ENCODE measurements at places on chromosomes 1 and 21.

GRCh38 chr21:43703035-43703880, 15.7 kb upstream of the PDXK start:
- no peak for DNase-seq

- no peak for DNase-seq
Observed at GRCh38 chr21:36647279-36648093, 51.4 kb upstream of the SIM2 start.

GRCh38 chr1:150813028-150813707, 5.1 kb upstream of the CTSK start:
- no peak for DNase-seq

- peak; percentile 53 for DNase-seq
Observed at GRCh38 chr1:236168716-236169429, 26.5 kb downstream of the GPR137B start.

DNA sequence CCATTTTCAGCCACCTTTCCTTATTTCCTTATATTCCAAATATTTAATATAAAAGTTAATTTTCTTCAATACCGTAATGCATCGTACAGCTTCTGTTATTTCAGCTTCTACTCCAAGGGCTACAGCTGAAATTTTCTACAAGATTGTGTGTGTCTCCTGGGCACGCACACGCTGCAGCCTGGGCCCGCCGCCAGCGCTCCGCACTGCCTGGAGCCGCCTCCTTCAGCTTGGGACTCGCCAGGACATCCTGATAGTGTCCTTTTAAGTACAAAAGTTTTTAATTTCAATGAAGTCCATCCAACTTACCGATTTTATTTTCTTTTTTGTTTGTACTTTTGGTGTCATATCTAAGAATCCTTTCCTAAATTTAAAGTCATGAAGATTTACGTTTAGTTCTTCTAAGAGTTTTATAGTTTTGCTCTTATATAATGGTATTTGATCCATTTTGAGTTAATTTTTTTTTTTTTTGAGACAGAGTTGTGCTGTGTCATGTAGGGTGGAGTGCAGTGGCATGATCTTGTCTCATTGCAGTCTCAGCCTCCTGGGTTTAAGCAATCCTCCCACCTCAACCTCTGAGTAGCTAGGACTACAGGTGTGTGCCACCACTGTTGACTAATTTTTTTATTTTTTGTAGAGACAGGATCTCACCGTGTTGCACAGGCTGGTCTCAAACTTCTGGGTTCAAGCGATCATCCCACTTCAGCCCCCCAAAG, 82.8 kb downstream of the AXDND1 start:
- no peak for DNase-seq

- DNase-seq, result peak; percentile 70
Observed at GRCh38 chr1:240092301-240093119, 827 bp downstream of the FMN2 start.

- no peak for DNase-seq
Observed at GRCh38 chr1:179327679-179328078, 34.1 kb downstream of the SOAT1 start.

GRCh38 chr1:153877112-153877511, 45.7 kb downstream of the GATAD2B start:
- no peak for DNase-seq

DNA sequence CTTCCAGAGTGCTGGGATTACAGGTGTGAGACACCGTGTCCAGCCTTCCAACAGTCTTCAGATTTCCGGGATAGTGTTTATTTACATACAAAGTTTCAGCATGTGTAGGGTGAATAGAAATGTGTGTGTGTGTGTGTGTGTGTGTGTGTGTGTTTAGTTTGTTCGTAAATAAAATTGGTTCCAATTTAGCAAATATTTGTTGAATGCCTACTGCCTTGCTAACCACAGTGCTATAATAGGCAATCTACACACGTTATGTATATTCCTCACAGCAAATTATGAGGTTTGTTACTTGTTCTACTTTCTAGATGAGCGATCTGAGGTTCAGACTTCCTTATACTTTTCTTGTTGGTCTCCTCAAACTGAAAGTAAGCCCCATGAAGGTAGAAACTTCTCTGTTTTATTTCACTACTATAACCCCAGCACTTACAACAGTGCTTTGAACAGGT, 32.8 kb upstream of the EPS15 start:
- DNase-seq, result no peak

DNA sequence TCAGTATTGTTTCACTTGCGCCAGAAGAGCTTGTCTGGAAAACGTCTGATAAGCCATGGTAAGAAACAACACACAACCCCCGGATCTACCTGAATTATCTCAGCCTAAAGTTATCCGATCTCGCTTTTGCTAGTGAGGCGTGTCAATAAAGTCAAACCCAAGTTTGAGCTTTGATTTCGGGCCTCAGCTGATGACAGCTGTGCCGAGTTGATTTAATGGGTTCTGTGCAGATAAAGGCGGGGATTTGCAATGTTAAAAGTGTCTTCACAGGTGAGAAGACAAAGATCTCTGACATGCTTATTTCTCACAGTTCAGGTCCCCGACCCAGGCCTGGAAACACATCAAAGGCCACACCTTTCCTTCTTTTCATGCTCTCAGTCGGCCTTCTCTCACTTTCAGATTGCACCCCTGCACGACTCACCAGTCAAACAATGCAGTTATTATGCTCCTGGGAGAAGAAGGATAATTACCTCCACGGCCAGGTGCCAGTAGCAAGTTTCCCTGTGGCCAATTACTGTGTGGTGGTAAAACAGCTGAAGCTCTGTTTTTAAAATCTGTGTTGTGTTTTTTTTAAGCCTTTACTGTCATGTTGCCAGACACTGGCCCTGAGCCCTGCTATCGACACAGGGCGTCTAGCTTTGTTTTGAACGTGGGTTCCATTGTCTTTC, 245.3 kb upstream of the RUNX1 start:
- DNase-seq, result no peak

DNA sequence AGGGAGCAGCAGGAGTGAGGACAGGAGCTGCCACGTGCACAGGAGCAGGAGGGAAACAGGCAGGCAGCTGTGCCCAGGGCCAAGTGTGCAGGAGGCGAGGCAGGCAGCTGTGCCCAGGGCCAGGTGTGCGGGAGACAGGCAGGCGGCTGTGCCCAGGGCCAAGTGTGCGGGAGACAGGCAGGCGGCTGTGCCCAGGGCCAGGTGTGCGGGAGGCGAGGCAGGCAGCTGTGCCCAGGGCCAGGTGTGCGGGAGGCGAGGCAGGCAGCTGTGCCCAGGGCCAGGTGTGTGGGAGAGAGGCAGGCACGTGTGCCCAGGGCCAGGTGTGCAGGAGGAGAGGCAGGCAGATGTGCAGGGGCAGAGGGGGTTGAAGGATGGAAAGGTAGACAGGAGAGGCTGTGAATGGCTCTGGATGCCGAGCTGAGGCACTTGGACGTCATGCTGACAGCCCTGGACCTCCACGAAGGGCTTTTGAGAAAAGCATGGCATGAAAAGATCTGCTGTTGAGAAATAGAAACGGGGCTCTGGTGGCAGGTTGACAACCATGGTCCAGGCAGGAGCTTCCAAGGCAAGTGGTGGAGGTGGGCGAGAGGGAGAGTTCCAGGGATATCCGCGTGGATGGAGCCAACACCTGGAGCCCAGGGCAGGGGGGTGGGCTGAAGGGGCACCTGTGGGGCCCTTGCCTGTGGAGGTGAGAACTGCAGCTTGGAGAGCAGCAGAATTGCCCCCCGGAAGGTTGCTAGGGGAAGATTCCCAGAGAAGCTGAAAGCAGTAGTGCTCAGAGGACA, 19.1 kb upstream of the NPHP4 start:
- no peak for DNase-seq

DNA sequence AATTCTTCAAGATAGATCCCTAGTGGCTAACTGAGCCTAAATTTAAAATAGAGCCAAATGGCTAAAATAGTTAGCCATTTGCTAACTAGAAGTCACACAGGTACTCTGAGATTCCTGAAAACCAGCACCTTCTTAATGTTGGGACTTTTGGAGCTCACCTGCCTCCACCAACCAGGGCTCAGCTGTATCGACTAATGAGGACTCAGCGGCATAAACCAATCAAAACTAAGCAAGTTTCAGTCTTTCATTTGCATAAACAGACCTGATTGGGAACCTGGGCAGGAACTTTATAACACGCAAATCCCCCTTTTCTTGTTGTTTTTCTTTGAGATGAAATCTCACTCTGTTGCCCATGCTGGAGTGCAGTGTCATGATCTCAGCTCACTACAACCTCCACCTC, 28.5 kb downstream of the TNFRSF9 start:
- DNase-seq, result no peak

- no peak for DNase-seq
Observed at GRCh38 chr1:210747890-210748289, 386.1 kb downstream of the KCNH1 start.

DNA sequence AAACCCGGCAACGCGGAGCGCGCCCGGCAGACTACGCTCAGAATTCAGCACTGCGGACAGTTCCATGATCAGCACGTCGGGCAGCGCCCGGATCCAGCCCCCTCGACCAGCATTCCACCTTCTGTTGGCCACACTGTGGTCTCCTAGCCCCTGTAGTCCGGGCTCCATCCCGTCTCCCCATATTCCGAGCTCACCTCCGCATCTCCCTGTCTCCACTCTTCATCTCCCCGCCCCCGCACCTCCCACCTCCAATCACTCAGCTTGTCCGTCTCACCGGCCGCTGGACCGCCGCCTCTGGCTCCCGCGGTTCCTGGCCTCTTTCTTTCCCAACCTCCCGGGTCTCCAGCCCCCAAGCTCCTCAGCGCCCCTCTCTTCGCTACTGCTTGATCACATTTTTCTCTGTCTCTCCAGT, 500 bp downstream of the EPHA10 start:
- DNase-seq, result no peak

GRCh38 chr1:231931846-231932454, 305.4 kb downstream of the DISC1 start:
- no peak for DNase-seq

DNA sequence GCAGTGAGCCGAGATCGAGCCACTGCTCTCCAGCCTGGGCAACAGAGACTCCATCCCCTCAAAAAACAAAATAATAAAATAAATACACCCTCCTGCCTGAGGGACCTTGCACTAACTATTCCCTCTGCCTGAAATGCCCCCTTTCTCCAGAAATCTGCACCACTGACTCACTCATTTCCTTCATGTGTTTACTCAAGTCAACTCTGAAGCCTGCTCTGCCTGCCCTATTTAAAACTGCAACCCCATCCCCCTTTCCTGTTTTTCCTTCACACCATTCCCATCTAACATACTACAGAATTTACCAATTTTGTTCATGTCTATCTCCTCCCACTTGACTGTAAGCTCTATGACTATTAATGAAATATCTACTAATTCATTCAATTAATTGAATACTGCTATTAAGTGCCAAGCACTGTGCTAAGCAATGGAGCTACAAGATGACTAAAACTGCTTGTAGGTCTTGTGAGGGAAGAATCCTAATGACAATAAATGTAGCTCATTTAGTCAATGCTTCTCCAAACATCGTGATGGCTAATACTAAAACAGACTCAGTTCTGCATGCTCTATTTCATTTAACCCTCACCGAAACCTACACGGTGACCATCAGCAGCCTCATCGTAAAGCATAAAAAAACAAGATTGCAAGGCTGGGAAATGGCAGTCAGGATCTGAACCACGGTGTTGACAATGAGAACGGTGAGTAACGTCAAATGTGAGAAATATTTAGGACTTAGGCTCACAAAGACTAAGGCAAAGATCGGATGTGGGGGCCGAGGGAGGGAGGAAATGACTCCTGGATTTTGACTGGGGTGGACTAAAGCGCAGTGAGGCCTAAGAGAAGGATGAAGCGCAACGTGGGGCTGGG, 749 bp upstream of the TMEM39B start:
- no peak for DNase-seq

- DNase-seq, result no peak
Observed at GRCh38 chr1:80825067-80825466, 975.7 kb upstream of the ADGRL2 start.

DNA sequence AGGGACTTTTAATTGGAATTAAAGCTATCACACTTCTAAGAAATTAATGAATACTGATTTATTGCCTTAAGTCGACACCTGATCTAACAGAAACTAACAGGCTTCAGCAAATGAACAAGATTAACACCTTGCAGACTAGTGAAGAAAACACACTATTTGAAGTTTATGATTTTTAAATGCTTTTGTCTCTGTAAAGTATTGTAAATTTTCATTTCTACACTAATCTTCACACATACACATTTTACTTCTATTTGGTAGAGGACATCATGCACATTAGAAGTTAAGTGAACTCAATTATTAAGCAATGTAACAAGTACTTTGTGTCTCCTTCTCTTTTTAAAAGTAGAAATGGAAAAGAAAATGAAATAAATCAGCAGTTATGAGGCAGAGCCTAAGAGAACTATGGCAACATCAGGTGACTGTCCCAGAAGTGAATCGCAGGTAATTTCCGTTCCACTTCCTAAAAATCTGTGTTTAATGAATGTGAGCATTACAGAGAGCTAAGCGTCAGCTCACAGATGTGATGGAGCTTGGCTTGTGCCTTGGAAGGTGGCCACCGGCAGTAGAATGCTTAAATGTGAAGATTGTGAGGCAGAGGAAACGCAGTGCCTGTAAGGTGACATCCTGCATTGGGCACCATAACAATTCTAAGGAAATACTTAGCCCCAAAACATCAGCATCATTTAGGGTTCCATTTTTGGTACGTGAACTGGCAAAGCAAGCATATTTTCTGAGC, 1.2 kb downstream of the PRMT2 start:
- DNase-seq, result no peak

GRCh38 chr1:179968994-179969919, 14.6 kb downstream of the CEP350 start:
- DNase-seq, result no peak

GRCh38 chr1:193705554-193705981, 519.2 kb upstream of the B3GALT2 start:
- DNase-seq, result no peak

DNA sequence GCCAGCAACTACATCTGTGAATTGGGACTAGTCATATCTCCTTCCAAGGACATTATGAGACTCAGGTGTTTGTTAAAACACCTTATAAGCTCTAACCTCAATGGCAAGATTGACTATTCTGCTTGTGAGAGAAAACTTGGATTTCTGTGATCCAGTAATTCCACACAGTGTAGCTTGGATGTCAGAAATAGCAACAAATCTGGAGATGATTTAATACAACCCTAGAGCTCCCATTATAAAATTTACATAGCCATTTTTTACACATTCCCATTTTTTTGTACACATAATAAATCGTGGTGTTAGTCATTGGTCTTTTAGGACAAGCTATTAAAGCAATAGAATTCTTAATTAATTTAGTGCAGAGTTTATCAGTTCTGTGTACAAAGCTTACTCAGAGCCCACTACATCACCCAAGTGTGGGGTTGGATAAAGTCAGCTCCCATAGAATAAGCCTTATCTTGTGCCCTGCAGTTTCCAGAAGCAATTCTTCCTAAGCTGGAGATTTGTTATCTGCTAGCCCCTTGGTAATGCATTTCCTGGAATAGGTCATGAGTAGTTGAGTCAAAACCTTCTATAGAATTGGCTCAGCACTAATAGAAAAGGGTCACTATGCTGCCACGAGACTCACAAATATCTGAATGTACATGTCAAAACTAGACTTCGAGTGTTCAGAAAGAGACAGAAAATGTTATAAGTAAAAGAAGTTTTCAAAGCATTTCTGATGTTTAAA, 434.0 kb upstream of the RUNX1 start:
- no peak for DNase-seq

- DNase-seq, result no peak
Observed at GRCh38 chr1:204991342-204991844, 51.6 kb upstream of the CNTN2 start.

GRCh38 chr1:25821112-25821476, 1.3 kb downstream of the MTFR1L start:
- DNase-seq, result no peak

GRCh38 chr1:53308506-53308905, 19.4 kb downstream of the LRP8 start:
- no peak for DNase-seq

- DNase-seq, result no peak
Observed at GRCh38 chr21:28986677-28987076, 6.0 kb downstream of the LTN1 start.

GRCh38 chr1:19909971-19910370, 13.4 kb downstream of the PLA2G2E start:
- no peak for DNase-seq
